ENCODE measurements at places on chromosomes 5 and 9.

DNA sequence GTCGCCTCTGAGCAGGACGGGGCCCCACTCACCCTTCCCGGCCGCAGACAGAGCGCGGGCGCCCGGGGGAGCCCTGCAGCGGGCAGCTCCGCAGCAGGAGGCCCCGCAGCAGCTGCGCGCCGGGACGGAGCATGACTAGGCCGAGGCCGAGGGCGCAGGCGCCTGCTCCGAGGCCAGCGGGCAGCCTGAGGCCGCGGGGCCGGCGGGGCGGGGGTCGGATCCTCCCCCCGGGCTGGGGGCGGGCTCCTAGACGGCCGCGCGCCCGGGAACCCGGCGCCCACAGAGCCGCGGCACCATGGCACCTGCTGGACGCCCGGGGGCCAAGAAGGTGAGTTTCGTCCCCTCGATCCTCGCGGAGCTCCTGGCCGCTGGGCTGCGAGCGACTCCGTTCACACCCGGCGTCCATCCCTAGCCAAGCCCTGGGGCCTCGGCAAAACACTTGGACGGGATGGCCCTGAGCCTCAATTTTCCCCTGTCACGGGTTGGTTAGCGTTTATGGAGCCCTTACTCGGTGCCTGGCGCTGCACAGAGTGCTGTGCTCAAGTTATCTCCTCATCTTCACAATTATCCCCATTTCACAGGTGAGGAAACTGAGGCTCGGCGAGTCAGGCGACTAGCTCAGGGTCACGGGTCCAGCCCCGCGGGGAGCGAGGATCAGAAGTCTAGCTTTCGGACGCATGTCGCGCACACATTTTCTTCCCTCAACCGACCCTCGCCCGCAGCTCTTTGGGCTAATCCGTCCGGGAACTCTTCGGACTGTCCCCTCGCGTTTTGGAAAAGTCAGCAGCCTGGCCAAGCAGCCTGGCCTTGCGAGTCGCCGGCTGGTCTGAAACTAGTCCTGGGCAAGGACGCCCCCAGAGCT lies at the start of the genes BHMT2 and DMGDH:
Gene BHMT2, plus strand, starts transcription at position 280 of the 862 bp plus-strand sequence. Its CDS starts 16 bp downstream, at position 296.
Gene DMGDH, minus strand, starts transcription at position 187 of the 862 bp plus-strand sequence. Its CDS starts 54 bp downstream, at position 133.
- DNase-seq = peak; percentile 73

- no peak for DNase-seq
Observed at GRCh38 chr5:54516051-54516655, 1.4 kb upstream of the SNX18 start.

GRCh38 chr9:24045150-24045549 lies 219.1 kb upstream of the ELAVL2 start:
- no peak for DNase-seq

- DNase-seq = peak; percentile 13
Observed at GRCh38 chr9:97046228-97046627, 7.3 kb upstream of the CTSV start.

DNA sequence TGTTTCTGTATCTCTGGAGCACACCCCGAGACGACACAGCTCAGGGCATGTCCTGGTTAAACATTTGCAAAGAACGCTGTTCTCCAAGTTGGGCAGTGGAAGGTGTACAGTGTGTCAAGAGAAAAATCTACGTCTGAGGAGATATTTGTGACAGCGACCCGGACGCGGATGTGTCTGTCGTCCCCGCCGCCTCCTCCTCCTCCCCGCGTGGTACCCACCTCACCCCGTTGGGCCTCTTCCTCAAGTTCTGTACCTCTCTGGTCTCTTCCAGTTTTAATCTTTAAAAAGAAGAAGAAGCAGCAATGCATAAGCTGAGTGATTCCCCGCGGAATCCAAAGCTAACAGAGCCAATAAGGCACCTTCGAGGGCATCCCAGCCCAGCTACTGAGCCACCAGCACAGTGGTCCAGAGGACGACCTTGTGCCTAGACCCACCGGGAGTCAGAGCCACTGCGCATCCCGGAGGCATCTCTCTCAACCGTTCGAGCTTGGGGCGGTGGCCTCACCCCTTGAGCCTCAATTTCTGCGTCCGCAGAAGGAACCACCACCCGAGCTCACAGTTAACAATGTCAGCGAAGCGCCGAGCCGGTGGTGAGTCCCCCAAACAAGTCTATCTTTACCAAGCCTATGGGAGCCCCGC lies 467 bp downstream of the C9orf78 start:
- no peak for DNase-seq

- no peak for DNase-seq
Observed at GRCh38 chr9:31325778-31326177, 1058.7 kb upstream of the ACO1 start.

- DNase-seq = no peak
Observed at GRCh38 chr9:137454145-137454596, 5.0 kb downstream of the NSMF start.

DNA sequence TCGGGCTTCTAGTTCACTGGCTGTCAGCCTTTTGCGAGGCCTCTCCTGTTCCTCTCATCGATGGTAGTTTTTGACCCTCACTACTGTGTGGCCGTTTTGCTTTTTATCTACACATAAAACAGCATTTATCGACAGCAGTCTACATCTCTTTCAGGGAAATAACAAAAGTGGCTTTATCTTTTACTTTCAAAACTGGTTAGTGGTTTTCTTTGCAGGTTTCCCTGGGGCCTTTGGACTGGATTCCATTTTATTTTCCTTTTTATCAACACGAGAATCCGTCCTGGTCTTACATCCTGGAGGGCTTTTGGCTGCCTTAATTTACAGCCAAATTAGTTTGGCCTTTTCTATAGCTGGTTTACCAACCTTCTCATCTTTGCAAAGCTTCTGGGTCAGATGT lies 793 bp upstream of the PKD2L2 start:
- DNase-seq = no peak

GRCh38 chr5:168073991-168074800 lies 217.2 kb upstream of the WWC1 start:
- DNase-seq = no peak

GRCh38 chr9:34087370-34087769 lies 38.7 kb upstream of the UBAP2 start:
- no peak for DNase-seq

- DNase-seq = peak; percentile 36
Observed at GRCh38 chr9:19922476-19923118, 133.8 kb upstream of the SLC24A2 start.

DNA sequence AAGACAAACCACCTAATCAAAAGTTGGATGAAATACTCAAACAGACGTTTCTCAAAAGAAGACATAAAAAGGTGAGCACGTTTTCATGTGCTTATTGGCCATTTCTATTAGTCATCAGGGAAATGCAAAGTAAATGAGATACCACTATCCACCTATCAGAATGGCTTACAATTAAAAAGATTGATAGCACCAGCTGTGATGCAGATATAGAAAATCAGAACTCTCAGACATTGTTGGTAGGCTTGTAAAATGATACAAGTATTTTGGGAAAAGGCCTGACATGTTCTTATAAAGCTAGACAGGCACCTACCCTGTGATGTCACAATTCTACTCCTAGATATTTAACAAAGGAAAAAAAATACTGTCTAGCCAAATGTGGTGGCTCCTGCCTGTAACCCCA lies 44.0 kb upstream of the SLC30A5 start:
- no peak for DNase-seq

DNA sequence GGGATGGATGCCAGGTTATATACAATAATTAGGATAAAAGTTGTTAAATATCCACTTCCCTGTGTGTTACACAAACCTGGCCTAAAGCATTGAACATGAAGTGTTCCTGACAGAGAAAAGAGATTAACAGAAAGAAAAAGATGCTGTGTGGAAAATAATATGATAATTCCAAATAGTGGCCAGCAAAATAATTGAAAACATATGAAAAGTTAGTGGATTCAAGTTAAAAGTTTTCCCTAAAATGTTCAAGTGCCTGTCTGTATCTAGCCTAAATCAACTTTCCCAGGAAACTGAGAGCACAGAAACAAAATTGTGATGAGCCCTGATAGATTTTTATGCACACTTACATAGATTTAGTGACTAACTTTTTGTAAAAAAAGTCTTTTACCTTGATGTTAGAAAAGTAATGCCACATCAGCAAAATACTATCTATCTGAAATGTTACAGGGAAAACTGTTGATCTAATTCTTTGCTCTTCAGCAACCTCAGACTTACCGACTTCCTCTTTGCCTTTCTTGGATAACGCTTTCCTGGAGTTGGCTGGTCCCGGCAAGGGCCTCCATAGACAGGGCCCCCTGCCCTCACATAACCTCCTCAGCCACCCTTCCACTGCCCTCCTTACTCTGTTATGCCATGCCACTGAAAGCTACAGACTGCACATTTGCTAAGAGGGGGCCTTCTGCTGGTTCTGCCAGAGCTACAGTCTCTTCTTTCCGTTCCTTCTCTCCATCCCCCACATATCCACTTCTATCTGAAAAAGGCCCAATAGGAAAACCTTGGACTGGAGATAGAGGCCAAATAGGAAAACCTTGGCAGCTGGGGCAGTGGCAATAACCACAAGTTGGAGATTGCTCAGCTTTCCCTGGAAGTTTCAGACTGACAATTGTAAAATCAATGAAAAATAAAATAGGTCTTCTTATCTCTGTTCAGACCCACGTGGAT lies 44.4 kb downstream of the ZNF474 start:
- no peak for DNase-seq

GRCh38 chr9:5719100-5719926 lies 90.4 kb downstream of the RIC1 start:
- DNase-seq = peak; percentile 38

DNA sequence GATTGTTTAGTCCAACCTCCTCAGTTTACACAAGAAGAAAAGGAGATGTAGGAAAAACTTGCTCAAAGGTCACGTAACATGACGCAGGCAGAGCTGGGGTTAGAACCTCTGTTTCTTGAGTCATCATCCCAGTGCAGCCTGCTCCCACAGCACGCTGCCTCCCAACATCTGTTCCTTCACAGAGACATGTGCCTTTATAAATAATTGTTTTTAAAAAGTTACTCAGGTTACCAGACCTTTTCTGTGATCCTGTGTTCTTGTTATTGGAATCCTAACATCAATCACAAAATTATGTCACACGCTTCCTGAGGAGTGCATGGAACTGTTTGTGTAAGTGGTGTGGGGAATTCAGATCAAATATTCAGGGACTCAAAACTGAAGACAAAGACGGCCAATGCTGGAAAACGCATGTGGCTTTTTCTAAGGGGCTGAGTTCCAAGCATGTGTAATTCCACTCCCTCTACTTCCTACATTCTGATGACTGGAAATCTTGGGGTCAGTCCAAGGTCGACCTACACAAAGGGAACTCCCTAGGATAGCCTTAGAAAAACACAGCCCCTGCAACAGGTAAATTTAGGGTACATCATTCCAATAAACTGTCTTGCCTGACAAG lies 184.3 kb downstream of the TSSK1B start:
- DNase-seq = peak; percentile 39

DNA sequence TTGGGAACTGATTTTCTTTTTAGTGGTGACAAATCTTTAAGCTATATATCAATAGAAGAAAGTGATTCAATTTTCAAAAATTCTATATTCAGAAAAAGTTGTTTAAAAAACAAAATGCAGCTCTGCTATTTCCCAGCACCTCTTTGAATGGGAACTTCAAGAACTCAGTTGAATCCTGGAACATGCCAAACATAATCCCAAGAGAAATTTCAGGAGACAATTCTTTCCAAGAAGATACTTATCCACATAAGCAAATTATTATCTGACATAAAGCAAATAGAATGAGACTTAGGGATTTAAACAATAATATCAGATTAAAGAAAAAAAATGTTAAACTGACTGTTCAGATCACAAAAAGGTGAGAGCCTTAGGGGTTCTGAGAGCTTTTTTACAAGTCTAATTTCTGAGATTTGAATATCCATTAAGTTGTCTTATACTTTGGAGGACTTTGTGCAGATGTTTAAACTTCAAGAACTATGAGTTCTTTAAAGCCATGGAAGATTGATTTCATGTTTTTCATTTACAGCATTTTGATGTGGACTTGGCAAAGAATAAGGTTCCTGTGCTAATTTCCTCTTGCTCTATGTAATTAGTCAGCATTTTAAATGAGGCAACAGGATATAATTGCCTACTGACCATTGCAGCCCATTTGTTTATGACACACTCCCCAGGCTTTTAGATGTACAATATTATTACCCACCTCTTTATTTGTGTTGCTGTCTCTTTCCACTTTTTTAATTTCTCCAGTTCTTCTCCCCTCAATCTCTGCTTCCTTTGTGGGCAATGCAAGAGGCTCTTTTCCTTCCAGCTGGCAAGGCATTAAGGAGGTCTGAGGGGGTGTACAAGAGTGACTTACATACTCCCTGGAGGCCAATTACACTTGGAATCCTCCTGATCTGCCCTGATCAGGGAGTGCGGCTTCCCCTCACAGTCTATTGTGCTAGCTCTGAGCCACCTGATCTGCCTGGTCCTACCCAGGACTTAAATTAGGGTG lies 419.1 kb downstream of the NR2F1-AS1 start:
- peak; percentile 56 for DNase-seq

- DNase-seq = peak; percentile 57
Observed at GRCh38 chr9:95880021-95880690, 4.7 kb downstream of the ERCC6L2 start.

GRCh38 chr9:23117616-23118015 lies 671.0 kb downstream of the DMRTA1 start:
- DNase-seq = peak; percentile 57

DNA sequence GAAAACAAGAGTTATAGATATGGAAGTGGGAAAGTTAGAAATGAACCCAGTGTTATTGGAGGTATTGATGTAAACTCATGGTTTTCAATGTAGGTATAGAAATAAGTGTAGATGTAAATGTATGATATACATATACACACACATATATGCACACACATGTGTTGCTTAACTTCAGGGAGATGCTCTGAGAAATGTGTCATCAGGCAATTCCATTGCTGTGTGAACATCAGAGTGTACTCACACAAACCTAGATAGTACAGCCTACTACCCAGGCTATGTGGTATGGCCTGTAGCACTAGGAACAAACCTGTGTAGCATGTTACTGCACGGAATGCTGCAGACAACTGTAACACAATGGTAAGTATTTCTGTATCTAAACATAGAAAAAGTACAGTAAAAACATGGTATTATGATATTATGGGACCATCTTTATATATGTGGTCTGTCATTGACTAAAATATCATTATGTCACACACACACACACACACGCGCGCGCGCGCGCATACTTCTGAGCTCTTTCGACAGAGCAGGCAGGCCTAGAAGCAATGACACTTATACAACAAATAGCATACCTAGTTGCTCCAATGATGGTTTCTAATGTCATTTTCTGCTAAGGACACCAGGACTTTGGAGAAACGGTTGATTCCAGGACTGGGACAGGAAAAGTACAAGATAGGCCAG lies 86.6 kb downstream of the MACROH2A1 start:
- no peak for DNase-seq

- peak; percentile 43 for DNase-seq
Observed at GRCh38 chr5:41418220-41419031, 92.0 kb downstream of the PLCXD3 start.

DNA sequence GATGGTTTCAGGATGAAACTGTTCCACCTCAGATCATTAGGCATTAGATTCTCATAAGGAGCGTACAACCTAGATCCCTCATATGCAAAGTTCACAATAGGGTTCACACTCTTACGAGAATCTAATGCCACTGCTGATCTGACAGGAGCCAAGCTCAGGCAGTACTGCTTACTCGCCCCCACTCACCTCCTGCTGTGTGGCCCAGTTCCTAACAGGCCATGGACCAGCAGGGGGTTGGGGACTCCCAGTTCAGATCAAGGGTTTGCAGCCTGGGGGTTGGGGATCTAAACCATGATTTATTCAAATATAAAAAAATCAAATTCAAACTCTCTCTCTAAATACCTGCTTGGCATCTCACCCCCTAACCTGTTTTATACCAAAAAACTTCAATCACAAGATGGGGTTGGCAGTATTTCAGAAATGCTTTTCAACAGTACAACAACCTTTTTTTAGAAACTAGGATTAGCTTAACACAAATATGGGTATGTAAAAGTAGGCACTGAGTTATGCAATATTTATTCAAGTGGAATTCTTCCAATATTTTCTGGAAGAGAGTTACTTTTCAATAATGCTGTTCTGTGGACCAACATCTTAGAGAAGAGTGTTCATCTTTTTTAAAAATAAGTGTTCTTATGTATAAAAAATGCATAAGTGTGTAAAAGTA lies 30.1 kb upstream of the SLC12A2 start:
- DNase-seq = peak; percentile 17

Data from EL (cell line).